ENCODE measurements at places on chromosomes 4 and X.

GRCh38 chr4:86759298-86759697 lies 89.9 kb downstream of the SLC10A6 start:
- DNase-seq: no peak

- no peak for DNase-seq
Observed at GRCh38 chr4:148405161-148405893, 36.9 kb downstream of the NR3C2 start.

- DNase-seq: no peak
Observed at GRCh38 chr4:29619168-29619567, 1101.0 kb upstream of the PCDH7 start.

GRCh38 chrX:30812326-30812725 lies 76.7 kb downstream of the TAB3 start:
- no peak for DNase-seq

- DNase-seq: no peak
Observed at GRCh38 chrX:82141942-82142341, 940.0 kb downstream of the SH3BGRL start.

- DNase-seq: no peak
Observed at GRCh38 chr4:170306208-170306607, 216.5 kb upstream of the AADAT start.

GRCh38 chr4:129929052-129929451 lies 833.1 kb downstream of the C4orf33 start:
- no peak for DNase-seq
